MV-4-11 (cell line): ENCODE measurements at places on chromosomes 3 and 15.

- peak; percentile 38 for DNase-seq
Observed at GRCh38 chr15:58472821-58473581, 41.2 kb downstream of the LIPC start.

DNA sequence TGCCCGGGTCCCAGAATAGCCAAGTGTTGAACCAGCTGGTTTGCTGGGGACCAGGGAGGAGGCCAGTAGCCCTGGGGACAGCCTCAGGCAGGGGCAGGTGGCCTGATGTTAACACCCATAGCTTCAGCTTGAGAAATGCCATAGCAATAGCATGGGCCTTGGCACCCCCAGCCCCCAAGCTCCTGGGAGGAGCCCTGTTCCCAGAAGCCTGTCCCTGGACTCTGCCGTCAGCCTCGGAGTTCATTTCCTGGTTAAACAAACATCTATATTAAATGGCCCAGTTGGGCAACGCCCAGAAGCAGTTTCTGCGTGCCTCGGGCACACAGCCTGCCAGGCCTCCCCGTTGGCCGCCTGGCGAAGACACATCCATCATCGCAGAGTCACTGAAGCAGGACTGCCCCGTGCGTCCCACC is 58.2 kb downstream of the FGD5 start:
- no peak for DNase-seq

GRCh38 chr3:15277861-15278500 is 54.4 kb downstream of the SH3BP5 start:
- DNase-seq, result no peak

- no peak for DNase-seq
Observed at GRCh38 chr15:77044228-77045042, 26.5 kb downstream of the TSPAN3 start.

DNA sequence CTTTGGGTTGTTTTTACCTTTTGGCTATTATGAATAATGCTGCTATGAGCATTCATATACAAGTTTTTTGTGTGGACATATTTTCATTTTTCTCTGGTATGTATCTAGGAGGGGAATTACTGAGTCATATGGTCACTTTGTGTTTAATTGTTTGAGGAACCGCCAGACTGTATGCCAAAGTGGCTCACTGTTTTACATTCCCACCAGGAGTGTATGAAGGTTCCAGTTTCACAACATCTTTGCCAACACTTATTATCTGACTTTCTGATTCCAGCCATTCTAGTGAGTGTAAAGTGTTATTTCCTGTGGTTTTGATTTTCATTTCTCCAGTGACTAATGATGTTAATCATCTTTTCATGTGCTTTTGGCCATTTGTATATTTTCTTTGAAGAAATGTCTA is 51.8 kb downstream of the CMTM7 start:
- peak; percentile 53 for DNase-seq

DNA sequence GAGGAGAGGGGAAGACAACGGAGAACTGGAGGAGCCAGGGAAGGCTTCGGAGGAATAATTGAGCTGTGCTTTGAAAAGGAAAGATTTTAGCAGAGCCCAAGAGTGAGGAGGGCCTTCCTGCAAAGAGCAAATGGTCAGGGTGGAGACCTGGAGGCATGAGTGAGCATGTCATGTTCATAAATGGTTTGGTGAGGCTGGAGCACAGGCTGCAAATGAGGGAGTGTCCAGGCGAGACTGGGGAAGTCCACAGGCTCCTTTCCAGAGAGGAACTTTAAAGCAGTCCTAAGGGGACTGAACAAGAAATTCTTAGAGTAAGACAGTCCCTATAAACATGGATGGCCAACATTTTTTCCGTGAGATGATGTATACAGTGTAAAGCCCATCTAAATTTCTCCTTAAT is 108.8 kb downstream of the THSD4 start:
- no peak for DNase-seq

DNA sequence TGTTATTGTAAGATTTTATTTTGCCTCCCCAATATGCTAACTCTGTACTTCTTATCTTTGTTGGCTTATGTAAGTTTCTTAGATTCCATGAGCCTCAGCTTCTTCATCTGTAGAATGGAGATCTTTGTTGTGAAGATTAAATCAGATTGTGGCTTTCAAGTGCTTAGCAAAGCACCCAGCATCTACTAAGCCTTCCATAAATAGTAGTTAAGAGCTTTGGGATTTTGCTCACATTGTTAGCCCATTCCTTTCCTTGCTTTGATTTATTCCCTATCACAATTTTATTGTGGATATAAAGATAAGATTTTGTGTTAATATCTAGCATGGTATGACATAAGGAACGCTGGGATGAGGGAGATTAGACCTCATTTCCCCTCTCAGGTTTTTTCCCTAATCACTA is 501.4 kb downstream of the PYDC2 start:
- no peak for DNase-seq

GRCh38 chr15:89513284-89513683 is 16.9 kb upstream of the RHCG start:
- no peak for DNase-seq

GRCh38 chr3:196195664-196196265 is 15.4 kb downstream of the ZDHHC19 start:
- no peak for DNase-seq

DNA sequence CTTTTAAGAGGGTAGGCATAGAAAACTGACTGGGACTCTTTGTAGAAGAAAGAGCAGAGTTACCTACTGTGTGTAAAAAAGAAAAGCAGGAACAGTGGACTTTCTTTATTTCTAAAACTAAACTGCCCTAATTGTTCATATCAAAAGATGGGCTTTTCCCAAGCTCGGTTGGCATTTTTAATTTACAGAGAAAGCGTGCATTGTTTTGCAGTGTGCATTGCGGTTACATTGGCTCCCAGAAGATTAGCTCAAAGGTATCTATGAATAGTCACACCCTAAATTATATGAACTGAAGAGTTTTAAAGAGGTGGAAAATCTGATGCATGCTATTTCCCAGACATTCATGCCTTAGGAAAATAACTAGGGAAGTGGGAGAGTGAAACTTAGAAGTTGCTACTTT is 36.5 kb downstream of the MITF start:
- no peak for DNase-seq

GRCh38 chr3:143825513-143825912 is 22.8 kb downstream of the SLC9A9 start:
- no peak for DNase-seq

- DNase-seq, result no peak
Observed at GRCh38 chr3:149815728-149816127, 2.7 kb downstream of the RNF13 start.

- peak; percentile 76 for DNase-seq
Observed at GRCh38 chr3:12750658-12751071, 8.4 kb downstream of the TMEM40 start.

GRCh38 chr15:27382361-27383025 is 411.5 kb downstream of the GABRG3 start:
- no peak for DNase-seq

DNA sequence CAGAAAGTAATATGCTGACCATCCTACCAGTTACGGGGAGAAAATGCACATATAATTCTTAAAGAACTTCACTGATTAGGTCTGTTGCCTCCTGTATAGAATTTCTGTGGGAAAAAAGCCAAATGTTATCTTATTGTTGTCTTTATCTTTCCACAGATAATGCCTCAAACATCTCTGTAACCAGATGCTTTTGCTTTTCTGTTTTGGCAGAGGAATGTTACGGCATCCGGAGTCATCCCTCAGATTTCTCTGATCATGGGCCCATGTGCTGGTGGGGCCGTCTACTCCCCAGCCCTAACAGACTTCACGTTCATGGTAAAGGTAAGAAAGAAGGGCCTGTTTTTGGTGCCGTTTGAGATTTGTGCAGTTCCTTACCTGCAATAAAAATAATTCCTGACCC is 33.5 kb downstream of the PCCB start:
- no peak for DNase-seq

DNA sequence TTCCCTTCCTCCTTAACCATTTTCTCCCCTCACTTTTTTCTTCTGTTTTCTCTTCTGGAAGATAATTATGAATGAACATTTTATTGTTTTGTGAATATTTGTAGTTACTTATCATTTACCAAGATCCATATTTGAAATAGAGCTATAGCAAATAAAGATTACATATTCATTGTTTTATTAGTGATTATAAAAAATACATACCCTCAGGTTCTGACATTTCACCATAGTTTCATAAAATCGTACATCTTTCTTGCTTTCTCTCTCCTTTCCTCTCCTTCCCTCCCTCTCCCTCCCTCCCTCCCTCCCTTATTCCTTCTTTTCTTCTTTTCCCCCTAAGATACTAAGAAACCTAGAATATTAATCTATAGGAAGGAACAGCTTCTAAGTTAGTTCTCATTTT is 410.9 kb upstream of the GOLIM4 start:
- DNase-seq, result no peak

DNA sequence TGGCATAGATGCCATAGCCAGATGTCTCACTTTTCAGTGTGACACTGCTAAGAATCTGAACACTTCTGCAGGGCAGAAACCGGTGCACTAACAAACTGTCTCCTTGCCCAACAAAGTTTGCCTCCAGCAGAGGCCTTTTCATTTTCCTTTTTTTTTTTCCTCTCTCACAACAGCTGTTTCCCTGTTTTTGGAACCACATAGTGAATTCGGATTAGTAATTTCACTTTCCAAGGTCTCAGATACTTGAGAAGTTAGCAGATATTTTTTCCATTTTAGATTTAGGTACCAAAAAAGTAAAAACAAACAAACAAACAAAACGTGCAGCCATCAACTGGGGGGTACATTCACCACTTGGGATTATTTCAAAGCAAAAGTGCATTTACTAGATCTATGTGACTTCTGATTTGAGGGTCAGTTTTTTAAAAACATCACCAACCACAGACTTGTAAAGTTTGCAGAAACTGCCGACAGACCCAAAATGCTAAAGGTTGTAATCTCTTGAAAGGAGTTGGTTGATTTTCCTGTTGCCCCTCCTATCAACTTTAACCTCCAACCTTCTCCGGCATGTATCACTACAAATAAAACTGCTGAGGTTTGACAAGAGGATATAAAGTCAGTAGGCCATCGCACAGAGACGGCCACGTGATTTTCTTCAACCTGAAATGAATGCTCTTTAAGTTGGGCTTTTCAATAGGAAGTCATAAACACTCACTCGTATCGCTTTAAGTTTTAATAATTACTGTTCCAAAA is 169.1 kb downstream of the CDIN1 start:
- DNase-seq, result no peak
